Daoy (cell line): ENCODE measurements at places on chromosomes 7 and 10. TPM values are rescaled to one million over a fixed set of nuclear protein-coding genes. Genes with fewer than 3 reads are reported as not detected.

Gene JAZF1
- 6.1 and 6.9 TPM in 2 replicates for total RNA-seq

Gene WASHC2A
- 18.6 and 21.0 TPM in 2 replicates for total RNA-seq

Gene WNT16
- total RNA-seq: 0.11 TPM in 1 of 2 replicates, not detected in the other

Gene NFE2L3
- total RNA-seq: 273 and 296 TPM in 2 replicates

Gene CPA2
- 0.11 TPM in 1 of 2 replicates, not detected in the other for total RNA-seq

DNA sequence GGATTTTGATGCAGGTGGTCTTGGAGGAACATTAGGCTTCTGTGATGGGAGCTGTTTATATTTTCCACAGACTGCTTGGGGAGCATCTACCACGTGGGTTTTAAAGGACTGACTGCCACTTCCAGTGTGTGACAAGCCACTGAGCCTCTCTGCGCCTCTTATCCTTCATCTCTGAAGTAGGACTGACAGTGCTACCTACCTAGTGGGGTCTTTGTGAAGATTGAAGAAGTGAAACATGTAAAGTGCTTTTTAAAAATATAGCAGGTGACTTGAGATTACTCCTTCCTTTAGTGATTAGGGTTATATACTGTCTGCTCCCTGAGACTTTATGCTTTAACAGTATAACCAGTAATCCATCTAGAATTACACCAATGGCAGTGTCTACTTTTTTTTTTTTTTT, 29.9 kb downstream of the NKX2-3 start:
- no peak for DNase-seq

DNA sequence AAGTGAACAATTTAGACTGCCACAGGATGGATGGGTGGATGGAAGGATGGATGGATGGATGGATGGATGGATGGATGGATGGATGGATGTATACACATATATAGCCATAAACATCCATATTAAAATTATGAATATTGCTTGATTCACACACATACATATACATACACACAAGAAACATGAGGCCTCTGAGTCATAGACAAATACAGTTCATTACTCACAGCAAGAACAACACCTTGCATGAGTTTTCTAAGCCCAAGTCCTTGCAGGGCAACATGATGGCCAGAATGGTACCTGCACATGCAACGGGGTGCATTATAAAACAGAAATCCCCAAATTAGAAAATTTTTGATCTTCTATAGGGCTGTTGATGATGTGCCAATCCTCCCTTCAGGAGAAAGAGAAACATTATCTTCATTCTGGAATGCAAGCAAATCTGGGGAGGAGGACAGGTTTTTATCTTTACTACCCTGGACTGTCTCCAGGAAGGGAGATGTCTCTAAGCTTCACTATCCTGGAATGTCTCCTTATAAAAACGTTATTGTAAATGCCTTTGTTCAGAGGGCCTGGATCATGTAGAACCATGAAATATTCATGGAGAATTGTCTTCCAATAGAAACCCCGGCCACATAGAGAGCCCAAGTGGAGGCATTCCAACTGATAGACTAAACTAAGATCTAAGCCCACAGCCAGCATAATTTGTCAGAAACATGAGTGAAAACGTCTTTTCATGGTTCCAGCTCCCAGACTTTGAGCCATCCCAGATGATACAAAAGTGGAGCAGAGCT, 238.6 kb upstream of the LRRN3 start:
- no peak for DNase-seq

GRCh38 chr7:50147951-50148808, 55.1 kb upstream of the ZPBP start:
- DNase-seq: no peak

- no peak for DNase-seq
These were observed 218.7 kb downstream of the ABCA13 start for GRCh38 chr7:48389977-48390376.

DNA sequence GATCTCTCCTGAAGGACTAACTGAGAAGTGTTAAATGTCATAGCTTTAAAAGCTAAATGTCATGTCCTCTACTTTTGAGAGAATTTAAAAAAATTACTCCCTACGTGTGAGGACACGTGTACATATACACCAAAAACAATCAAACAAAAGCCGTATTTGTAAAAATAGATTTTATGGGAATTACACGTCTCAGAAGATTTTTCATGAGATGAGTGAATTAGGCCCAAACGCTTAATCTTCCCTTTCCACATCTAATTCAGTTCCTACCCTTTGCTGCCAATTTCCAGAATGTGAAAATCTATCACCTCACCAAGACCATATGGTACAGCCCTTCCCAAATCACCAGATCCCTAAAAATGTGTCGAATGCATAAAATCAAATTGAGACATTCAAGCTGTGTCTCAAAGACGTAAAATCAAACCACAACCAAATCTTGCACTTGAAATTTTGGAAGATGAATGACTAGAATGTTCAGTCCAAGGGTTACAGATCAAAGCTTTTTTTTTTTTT, 1.0 kb upstream of the CTTNBP2 start:
- no peak for DNase-seq
